ENCODE measurements at places on chromosomes 11 and 22.

GRCh38 chr11:109914809-109915653 lies 178.2 kb upstream of the ZC3H12C start:
- DNase-seq, result no peak

- no peak for DNase-seq
These were observed 21.9 kb upstream of the CYB5R3 start for GRCh38 chr22:42670921-42671709.

- no peak for DNase-seq
These were observed 52.9 kb downstream of the C11orf58 start for GRCh38 chr11:16791191-16791961.

DNA sequence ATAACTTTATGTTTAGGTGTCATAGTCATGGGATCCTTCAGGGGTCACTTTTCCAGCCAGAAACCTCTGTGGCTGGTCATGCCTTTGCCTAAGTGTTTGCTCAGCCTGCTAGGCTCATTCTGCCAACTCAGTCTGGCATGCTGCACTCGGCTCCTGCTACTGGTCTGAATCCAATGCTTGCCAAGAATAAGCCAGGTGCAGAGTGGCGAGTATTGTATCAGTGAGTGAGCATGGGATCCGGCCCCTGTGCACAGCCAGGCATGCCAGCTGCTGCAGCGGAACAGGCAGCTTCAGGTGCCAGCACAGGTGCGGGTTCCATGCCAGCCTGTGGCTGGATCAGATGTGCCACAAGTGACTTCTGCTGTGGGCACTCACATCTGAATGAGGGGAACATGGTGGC lies 1269.3 kb upstream of the CNTN5 start:
- no peak for DNase-seq
